HT-29 (cell line): ENCODE measurements at places on chromosomes 16 and 17. TPM values are rescaled to one million over a fixed set of nuclear protein-coding genes. Genes with fewer than 3 reads are reported as not detected.
A peak's percentile ranks its signal among the peaks of the same experiment; 100 is the strongest.

DNA sequence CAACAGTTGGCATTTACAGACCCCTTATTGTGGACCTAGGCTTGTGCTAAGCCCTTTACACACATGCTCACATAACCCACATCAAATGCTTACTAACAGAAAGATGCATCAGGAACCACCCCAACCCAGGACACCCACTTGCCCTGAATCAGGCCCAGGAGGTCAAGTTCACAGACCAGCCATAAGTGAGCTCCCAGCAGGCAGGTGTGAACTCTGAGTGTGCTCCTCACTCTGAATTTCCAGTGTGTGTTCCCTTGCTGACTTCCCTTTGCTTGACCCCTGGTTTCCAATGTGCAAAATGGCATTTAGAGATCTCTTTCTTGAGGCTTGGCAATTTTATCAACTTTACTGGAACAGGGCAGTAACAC lies 87.0 kb downstream of the BMERB1 start:
- DNase-seq, result no peak

- no peak for DNase-seq
These were observed 5.9 kb downstream of the TMEM98 start for GRCh38 chr17:32933881-32934280.

- DNase-seq, result no peak
These were observed 100.9 kb upstream of the TNRC6C start for GRCh38 chr17:77857613-77858012.

GRCh38 chr17:81317961-81318605 lies 23.0 kb upstream of the SLC38A10 start:
- no peak for DNase-seq

GRCh38 chr16:14168146-14168545 lies 97.0 kb downstream of the MRTFB start:
- DNase-seq, result no peak

GRCh38 chr17:57669671-57670529 lies 75.2 kb downstream of the CCDC182 start:
- DNase-seq, result no peak

DNA sequence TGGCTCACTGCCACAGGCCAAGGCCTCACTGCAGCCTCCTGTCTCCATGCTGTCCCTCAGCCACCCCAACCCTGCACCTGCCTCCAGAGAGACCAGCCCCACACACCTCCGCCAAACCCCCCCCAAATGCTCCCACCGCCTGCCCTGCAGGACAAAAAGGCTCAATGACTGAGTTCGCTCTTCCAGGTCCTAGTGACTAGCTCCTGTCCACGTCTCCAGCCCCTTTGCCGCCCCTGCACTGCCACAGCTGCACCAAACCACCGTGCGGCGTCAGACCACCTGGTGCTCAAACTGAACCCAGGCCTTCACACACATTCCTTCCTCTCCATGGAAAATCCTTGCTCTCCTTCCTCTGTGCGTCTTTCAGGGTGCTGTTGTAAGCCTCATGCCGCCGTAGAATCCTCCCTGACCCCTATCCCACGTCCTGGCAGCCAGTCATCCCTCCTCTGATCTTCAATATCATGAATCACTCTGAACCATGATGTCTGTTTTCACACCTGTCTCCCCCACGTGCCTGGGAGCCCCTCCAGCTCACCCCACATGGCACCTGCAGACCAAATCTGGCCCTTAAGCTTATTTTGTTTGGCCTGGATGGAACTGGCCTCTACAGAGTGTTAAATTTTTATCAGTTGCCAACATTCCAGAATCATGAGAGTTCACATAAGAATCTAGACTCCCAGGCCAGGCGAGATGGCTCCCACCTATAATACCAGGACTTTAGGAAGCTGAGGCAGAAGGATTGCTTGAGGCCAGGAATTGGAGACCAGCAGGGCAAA lies 4.3 kb upstream of the GSG1L start:
- DNase-seq, result no peak

GRCh38 chr16:76175718-76176117 lies 101.5 kb upstream of the CNTNAP4 start:
- DNase-seq, result no peak

DNA sequence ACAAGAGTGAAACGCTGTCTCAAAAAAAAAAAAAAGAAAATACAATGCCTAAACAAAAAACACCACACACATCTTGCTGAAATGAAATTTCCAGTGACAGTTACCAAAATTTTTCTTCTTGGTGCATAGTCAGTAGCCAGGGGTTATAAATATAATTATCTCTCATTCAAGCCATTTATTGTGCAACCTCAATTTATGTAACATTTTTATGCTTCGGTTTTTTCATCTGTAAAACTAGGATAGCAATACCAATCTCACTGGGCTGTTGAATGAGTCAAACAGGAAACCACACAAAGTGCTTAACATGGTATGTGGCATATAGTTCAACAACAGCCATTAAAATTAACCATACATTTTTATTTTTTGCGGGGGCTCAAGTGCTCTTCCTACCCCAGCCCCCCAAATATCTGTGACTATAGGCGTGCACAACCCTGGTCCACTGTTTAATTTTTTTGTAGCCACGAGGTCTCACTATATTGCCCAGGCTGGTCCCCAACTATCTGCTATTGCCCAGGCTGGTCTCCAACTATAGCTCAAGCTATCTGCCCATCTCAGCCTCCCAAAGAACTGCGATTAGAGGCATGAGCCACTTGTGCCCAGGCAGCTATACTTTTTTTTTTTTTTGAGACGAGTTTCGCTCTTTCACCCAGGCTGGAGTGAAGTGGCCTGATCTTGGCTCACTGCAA lies 2.6 kb downstream of the COG4 start:
- DNase-seq, result no peak

- no peak for DNase-seq
These were observed 42.8 kb downstream of the TNFRSF13B start for GRCh38 chr17:16929035-16929680.

DNA sequence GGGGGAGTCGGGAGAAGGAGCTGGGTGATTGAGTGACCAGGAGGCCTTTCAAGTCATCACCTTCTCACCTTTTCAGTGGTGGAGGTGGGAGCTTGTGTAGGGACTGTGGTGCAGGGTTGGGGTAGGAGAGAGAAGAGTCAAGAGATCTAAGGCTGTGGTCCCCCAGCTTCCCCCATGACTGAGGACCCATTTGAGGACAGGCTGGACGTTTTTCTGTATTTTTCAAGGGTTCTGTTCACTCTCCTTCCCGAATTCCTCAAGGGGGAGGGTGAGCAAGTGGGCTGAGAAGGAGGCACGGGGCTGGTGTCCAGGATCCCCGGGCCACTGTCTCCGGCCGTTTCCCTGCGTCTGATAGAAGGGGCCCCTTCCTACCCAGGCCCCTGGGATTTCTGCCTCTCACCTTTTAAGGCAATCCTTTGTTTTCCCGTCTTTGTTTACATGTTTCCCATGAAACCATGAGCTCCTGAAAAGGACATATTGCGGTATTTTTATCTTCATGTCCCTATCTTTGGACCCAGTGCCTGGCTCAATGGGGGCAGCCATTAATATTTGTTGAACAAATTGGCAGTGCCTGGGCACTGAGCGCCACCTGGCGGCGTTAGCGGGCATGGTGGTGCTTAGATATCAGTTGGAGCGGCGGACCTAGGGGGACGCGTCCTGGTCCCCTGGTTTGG lies 9.2 kb upstream of the CD300A start:
- peak; percentile 81 for DNase-seq

DNA sequence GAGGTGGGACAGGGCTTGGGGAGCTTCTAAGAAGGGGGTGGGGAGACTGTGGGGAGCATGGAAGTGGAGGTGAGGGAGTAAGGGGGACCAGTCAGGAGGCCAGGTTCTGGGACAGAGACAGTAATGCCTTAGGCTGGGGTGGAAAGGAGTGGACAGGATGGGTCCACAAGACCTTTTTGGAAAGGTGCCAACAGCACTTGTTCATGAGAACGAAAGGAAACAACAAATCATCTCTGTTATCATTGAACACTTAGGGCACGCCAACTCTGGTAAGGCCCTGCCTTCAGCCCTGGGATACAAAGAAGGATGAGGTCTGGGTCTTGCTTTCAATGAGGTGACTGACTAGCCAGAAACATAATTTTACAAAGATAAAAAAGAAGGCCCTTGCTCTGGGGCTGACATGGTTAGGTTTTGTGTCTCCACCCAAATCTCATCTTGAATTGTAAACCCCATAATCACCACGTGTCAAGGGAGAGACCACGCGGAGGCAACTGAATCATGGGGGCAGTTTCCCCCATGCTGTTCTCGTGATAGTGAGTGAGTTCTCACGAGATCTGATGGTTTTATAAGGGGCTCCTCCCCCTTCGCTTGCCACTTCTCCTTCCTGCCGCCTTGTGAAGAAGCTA lies 113.8 kb downstream of the SLC39A11 start:
- DNase-seq, result no peak

DNA sequence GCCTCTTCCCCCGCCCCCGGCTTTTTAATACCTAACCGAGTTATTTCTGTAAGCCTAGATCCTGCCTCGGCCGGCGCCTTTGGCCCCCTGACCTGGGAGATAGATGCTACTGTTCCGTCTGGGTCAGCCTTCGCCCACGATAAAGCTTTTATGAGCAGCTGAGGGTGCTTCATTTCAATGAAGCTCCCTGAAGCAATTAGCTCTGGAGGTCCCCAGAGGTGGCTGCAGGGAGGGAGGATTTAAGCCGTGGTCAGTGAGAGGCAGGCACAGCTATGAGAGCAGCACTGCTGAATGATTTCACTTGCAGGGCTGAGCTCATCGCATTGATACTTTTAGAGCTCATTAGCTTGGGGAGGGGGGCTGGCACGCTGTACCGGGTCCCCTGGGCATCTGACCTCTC lies 89.4 kb downstream of the RPA1 start:
- no peak for DNase-seq

DNA sequence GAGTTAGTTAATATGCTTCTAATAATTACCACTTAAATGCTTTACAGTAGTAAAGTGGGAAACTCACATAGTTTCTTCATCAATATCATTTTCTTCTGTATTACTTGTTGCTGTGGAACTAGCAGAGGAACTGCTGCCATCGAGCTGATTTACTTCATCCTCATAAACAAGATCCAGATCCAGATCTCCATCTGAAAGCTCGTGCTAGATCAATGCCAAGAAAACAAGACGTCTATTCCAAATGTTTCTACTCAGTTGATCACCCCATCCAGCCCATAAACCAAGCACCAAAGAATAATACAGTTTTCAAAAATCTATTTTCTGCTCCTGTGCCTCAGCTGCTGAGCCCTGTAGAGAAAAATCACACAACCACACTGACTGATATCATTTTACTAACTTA lies 59.1 kb downstream of the TRIM37 start:
- DNase-seq, result no peak

GRCh38 chr17:82553210-82553930 lies 33.8 kb downstream of the FOXK2 start:
- no peak for DNase-seq

GRCh38 chr16:50533317-50533716 lies 14.9 kb upstream of the NKD1 start:
- DNase-seq, result no peak

DNA sequence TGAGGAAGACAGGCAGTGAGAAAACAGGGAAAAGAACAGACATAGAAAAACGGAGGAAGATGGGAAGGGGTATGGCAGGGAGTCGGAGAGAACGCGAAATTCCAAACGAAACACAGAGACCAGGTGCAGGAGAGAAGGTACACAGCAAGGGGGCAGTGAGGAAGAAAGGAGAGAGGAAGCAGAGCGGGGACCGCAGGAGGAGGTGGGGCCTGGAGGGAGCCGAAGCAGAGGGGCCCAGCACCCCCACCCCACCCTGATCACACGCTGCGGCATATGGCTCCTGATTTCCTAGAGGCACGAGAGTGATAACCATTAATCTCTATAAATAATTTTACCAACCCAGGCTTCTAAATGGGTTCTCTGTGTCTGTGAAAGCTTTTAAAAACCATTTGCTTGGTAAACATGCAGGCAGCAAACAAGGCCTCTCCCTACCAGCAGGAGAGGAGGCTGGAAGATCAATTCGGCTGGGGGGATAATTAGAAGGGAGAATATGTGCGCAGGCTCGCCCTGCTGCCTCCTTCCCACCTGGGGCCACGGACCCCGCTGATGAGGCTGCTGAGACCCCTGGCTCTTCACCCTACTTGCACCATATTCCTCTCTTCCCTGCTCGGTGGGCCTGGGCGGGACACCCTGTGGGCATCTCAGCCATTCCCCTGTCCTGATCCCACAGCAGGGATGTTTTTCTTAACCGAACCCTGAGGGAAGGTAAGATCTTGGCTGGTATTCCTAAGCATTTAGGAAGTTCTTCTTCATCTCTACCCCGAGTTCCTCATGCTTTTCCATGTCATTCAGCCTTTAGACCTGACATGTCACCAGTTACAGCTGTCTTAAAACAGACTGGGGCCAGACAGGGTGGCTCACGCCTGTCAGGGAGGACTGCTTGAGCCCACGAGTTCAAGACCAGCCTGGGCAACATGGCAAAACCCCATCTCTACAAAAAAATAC lies 86.7 kb downstream of the TMEM132E start:
- DNase-seq, result no peak

DNA sequence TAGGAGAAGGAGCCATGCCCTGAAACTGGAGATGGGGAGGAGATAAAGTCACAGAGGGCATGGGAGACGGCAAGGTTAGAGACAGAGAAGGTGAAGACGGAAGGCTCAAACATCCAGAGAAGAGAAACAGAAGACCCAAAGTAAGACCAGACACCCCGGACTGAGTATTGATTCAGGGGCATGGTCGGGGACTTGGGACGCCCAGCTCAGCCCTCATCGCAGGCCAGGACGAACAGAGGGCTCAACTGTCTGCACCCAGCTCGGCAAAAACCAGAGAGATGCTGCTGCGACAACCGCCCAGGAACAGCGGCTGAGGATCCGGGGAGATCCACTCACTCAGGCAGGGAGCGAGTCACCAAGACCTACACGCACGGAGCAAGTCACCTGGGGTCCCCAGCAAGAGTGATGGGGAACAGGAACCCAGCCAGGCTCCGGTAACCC lies 999 bp downstream of the XYLT1 start:
- DNase-seq, result no peak

- DNase-seq, result no peak
These were observed 1.3 kb downstream of the ABCC11 start for GRCh38 chr16:48246066-48246465.

DNA sequence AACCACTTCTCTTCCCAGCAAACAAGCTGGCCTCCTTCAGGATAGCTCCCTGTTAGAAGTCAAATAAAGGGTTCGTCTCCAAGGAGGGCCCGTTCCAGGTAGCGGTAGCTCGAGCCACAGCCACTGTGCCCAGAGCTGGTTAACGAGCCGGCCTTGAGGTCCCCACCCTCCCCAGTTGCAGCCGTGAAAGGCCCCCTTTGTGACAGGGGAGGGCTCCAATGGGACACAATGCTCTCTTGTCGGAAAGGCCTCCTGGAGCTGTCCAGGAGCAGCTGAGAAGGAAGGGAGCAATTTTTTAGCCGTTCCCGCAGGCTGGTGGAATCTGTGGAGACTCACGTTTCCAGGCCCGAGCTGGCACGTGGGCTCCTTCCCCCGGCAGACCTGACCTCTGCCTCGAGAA lies 29.9 kb upstream of the FOXF1 start:
- no peak for DNase-seq

- DNase-seq, result no peak
These were observed 21.7 kb downstream of the KRT23 start for GRCh38 chr17:40915721-40916256.

APPBP2 gene
- total RNA-seq, result 8.0 and 8.3 TPM in 2 replicates

VAT1L gene
- total RNA-seq, result 0.05 TPM in 1 of 2 replicates, not detected in the other

CCL16 gene
- not detected in 2 replicates for total RNA-seq

ZG16B gene
- 16.1 and 23.3 TPM in 2 replicates for total RNA-seq

KRTAP4-9 gene
- total RNA-seq, result not detected in 2 replicates

C17orf78 gene
- total RNA-seq, result not detected in 2 replicates

ZNF597 gene
- total RNA-seq, result 0.76 and 1.2 TPM in 2 replicates

ZG16 gene
- total RNA-seq, result 0.23 TPM in 1 of 2 replicates, not detected in the other

GPR139 gene
- not detected in 2 replicates for total RNA-seq

ANKFY1 gene
- 13.6 and 15.4 TPM in 2 replicates for total RNA-seq

AKAP10 gene
- total RNA-seq, result 4.4 and 5.9 TPM in 2 replicates

KRT24 gene
- not detected in 2 replicates for total RNA-seq

ACSM5 gene
- not detected in 2 replicates for total RNA-seq
